Karpas-422 (cell line): ENCODE measurements at places on chromosomes 13 and 19. TPM values are rescaled to one million over a fixed set of nuclear protein-coding genes. Genes with fewer than 3 reads are reported as not detected.

Gene GPC5
- total RNA-seq: not detected in 2 replicates

DNA sequence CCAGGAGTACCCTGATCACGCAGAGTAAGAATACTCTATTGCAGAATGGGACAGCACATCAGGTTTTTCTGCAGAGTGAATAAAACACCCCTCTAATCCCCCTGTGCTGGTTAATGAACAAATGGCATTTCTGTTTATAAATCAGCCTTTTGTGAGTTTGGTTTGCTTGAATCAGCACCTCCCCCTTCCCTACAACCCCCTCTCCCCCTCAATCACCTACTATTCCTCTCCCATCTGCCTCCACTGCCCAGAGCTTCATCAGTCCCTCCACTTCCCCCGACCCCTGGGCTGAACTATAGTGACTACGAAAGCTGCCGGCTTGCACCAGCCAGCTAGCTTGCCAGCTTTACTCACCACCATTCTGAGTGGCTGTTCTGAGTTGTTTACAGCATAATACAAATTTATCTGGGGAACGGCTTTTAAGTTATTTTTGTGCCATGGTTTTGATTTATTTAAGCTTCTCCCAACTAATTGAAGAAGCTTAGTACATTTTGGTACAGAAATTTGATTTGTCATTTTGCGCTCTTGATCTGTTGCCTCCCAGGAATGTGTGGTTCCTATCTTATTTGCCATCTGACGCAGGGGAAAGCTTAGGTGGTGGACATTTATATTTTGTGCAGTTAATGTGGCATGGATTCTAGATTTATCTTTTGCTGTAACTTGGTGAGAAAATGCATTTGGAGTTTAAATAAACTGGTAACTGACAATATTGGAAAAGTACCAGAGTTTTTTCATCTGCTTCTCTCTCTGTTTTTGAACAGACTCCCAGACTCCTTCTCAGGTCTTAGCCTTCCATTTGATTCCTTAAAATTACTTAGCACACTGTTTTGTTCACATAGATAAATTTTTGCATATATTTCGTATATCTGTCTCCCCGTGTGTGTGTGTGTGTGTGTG lies 41.7 kb upstream of the WDFY2 start:
- no peak for DNase-seq

- no peak for DNase-seq
Observed at GRCh38 chr19:1807695-1808394, 4.2 kb downstream of the ATP8B3 start.

Gene DIAPH3
- 8.1 and 10.0 TPM in 2 replicates for total RNA-seq

Gene SERP2
- not detected in 2 replicates for total RNA-seq

- DNase-seq: no peak
Observed at GRCh38 chr19:45351401-45351952, 10.9 kb downstream of the KLC3 start.

Gene APOC1
- not detected in 2 replicates for total RNA-seq

GRCh38 chr13:79283742-79284141 lies 122.3 kb downstream of the RBM26 start:
- no peak for DNase-seq

Gene CEACAM7
- not detected in 2 replicates for total RNA-seq

Gene NLRP7
- total RNA-seq: 0.11 and 0.18 TPM in 2 replicates

DNA sequence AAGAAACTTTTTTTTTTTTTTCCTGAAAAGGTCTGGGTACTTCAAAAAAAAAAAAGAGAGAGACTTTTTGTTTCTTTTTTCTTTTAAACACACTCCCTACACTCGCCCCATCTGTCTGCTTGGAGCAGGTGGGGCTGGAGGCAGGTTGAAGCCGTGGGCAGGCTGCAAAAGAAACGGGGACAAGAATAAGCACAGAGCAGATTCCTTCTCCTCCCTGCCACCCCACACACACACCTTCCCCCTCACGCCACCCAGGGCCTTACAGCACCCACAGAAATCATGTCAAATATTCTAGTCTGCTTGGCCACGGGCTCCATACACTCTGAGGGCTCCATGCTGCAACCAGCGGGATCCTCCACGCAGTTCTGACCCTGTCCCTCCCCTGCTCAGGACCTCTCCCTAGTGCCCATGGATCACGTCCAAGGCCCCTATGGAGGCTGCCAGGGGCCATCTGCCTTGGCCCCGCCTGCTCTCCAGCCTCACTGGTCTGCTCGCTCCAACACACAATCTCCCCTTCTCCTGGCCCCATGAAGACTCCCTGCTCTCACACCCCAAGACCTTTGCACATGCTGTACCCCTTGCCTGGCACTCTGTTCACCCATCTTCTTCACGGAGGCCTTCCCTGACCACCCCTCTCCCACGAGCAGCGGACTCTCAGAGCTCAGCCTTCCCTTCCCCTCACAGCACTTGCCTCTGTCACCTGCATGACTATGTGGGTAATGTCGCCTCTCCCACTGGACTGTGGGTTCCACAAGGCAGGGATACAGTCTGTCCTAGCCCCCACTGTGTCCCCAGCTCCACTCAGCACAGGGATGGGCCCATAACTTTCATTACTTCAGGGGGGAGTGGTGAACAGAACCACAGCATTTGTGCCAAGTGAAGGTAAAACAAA lies 11.4 kb downstream of the AKT2 start:
- no peak for DNase-seq

DNA sequence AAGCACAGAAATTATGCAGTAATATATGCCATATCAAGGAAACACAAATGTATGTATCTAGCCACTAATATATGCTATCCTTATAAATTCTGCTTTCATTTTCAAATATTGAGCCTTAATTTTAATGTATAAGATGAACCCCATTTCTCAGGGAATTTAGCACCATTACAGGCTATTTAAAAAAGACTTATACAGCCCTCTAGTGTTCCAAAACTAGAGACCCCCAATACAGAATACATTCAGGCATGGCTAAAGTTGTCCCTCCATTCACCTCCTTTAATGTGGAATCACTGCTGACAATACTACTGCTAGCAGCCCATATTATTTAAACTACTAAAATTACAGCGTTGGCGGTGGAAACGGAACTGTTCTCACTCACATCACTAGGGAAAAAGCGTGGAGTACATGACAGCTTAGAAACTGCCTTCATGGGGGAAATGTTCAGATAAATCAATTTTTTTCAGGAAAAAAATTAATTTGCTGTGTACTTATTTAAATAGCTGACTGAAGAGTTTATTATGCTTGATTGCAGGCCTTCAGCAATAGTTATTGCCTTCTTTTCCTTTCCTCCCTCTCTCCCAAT lies 541.0 kb downstream of the PCDH9 start:
- DNase-seq: peak; percentile 60

DNA sequence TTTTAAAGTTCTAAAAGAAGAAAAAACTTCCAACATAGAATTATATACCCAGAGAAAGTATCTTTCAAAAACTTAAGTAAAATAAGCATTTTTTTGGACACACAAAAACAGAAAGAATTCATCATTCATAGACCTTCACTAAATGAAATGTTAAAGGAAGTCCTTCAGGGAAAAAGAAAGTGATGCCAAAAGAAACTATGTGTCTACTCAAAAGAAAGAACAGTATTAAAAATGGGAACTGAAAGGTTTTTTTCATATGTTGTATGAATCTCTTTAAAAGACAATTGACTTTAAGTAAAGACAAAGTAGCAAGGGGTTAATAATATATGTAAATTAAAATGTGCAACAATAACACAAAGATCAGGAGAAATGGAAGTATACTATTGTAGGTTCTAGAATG lies 96.5 kb downstream of the DHRS12 start:
- peak; percentile 25 for DNase-seq

Gene TMEM38A
- 12.9 and 21.2 TPM in 2 replicates for total RNA-seq

DNA sequence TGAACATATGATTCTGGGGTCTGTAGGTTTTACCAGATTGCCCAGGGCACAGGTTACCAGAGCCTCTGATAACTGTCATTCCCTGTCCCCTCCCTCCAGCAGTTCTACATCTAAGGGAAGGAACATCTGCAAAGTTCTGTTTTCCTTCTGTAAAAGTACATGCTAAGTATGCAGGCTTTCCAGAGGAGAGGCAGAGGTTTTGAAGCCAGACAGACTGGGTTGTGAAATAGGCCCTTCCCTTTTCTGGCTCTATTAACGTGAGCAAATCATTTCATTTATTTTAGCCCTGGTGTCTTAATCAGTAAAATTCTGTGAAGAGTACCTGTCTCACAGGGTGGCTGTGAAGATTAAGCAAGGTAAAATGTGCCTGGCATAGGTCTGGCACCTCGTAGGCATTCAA lies 66.1 kb upstream of the C1QTNF9 start:
- no peak for DNase-seq

- DNase-seq: no peak
Observed at GRCh38 chr13:45786293-45786920, 65.1 kb downstream of the SIAH3 start.

- DNase-seq: no peak
Observed at GRCh38 chr13:28538932-28539331, 44.0 kb upstream of the FLT1 start.

Gene SLC44A2
- 38.2 and 48.0 TPM in 2 replicates for total RNA-seq
